ENCODE measurements at places on chromosomes 13 and 19.

DNA sequence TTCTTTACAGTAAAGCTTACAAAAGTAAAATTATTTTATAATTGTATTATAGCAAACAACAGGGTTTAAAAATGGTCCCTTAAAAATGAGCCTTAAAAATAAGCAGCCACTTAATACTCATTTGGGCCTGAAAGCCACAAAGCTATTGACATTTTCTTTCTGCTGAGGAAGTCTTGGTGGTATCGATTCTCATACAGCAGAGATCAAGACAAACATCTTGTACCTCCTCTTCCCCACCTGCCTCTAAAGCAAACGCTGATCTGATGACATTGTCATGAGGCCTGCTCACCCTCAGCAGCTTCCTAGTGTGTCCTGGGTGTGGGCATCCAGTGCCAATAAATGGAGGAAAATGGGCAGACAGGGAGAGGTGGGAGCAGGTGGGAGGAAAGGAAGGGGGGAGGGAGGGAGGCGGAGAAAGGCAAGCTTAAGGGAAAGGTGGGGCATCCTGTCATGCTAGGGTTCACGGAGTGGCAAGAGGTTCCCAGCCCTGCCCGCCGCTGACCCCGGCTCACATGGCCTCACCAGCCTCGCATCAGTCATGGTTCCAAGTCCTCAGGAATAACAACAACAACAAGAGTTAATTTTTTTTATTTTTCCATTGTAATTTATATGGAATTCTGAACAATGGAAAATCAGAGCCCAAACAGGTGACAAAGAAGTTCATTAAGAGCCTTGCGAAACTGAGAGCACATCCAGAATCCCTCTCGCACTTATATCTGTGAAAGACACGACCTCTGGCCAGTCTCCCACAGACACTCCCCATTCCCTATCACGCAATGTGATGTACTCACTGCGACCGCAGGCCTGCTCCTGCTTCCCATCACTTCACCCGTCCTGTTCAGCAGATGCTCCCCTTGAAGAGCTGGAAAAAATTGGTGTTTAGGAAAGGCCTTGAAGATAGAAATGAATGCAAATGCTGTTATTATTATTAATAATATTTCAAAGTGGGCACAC lies 15.1 kb upstream of the ATP11A start:
- DNase-seq = no peak

- DNase-seq = no peak
Observed at GRCh38 chr13:77184455-77184854, 142.4 kb downstream of the MYCBP2 start.

- no peak for DNase-seq
Observed at GRCh38 chr13:113207890-113208420, 514 bp downstream of the PCID2 start.

GRCh38 chr13:76942363-76942762 lies 5.9 kb upstream of the ACOD1 start:
- no peak for DNase-seq

DNA sequence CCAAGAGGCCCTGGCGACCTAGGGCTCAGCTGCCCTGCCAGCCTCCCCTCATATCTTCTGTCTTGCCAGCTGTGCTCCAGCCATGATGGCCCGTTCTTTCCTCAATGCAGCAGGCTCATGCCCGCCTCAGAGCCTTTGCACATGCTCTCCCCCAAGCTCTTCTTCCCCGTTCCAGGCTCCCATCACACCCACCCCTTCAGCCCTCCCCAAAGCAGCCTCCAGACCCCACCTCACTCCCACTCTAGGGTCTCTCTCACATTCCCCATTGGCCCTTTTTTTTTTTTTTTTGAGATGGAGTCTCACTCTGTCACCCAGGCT lies 29.9 kb upstream of the ATP1A3 start:
- no peak for DNase-seq
